ENCODE measurements at places on chromosomes 4 and X. TPM values are rescaled to one million over a fixed set of nuclear protein-coding genes. Genes with fewer than 3 reads are reported as not detected.

The HMX1 gene
- total RNA-seq: 0.19 TPM

The ALG13 gene
- total RNA-seq: 52.4 TPM

The MAGEC3 gene
- not detected for total RNA-seq

The FAM184B gene
- 0.02 TPM for total RNA-seq

The MAGEA10 gene
- total RNA-seq: not detected

The FAM3A gene
- total RNA-seq: 44.6 TPM

The CLIC2 gene
- total RNA-seq: 0.10 TPM

The SCRG1 gene
- not detected for total RNA-seq

The CENPVL1 gene
- not detected for total RNA-seq

The RAI2 gene
- total RNA-seq: 0.15 TPM

The ANK2 gene
- total RNA-seq: 0.69 TPM

The IGFBP7 gene
- total RNA-seq: 224 TPM

The SCLT1 gene
- total RNA-seq: 4.8 TPM

The VCX gene
- not detected for total RNA-seq

The NLGN3 gene
- 1.1 TPM for total RNA-seq

The CENPVL2 gene
- total RNA-seq: not detected

The NSUN7 gene
- 0.62 TPM for total RNA-seq

The KIF4A gene
- total RNA-seq: 29.1 TPM

The PHKA1 gene
- total RNA-seq: 29.1 TPM

The SSX3 gene
- not detected for total RNA-seq

All from A549 treated with Mapracorat at 1 μM for 4 hours (cell line).